ENCODE measurements at places on chromosomes 2 and 18.

GRCh38 chr2:28345619-28346018 is 47.0 kb upstream of the FOSL2 start:
- no peak for DNase-seq

DNA sequence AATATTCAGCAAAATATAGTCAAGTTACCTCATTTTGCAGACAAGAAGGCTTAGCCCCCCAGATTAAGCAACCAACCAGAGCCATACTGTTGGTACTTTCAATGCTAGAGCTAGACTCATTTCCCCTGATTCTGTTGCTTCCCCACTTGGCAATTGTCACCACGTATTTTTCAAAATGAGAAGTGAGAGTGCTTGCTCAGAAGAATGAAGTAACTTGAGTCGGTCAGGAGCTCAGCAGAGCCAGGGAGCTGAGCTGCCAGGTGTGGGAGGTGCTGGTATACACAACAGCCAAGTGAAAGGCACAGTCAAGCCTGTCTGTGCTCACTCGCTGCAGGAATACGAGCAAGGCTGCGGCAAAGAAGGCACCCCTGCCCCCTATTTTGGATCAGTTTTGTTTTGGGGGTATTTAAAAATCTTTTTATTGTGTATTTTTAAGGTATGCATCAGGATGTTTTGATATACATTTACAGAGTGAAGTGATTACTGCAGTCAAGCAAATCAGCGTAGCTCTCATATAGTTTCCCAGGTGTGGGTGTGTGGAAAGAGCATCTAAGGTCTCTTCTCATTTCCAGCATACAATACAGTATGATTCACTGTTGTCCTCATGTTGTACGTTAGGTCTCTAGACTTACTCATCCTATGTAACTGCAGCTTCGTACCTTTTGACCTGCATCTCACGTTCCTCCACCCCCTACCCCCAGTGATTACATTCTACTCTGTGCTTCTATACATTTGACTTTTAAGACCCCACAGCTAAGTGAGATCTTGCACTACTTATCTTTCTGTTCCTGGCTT is 62.4 kb downstream of the MRPS9 start:
- no peak for DNase-seq

DNA sequence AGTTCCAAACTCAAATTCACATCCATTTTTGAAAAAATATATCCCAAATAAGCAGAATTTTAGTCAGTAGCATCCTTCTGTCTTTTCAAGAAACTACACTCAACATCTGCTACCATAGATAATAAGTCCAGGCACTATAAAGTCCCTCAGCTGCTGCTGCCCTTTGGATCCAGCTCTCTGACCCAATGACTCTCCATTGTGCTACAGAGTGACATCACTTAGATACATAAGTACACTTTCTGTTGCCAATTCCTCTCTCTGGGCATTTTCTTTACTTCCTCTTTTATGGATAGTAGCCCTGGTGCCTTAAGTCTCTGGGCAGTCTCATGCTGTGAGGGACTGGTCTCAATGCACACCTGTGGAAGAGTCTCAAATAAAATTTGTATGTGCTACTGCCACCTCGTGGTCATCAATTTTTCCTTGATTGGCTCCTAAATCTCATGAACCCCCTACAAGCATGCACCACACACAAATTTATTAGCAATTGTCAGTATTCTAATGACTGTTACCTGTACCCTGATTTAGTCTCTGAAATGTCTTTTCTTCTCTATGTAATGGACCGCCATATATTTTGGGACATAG is 219.2 kb downstream of the LRP1B start:
- no peak for DNase-seq

DNA sequence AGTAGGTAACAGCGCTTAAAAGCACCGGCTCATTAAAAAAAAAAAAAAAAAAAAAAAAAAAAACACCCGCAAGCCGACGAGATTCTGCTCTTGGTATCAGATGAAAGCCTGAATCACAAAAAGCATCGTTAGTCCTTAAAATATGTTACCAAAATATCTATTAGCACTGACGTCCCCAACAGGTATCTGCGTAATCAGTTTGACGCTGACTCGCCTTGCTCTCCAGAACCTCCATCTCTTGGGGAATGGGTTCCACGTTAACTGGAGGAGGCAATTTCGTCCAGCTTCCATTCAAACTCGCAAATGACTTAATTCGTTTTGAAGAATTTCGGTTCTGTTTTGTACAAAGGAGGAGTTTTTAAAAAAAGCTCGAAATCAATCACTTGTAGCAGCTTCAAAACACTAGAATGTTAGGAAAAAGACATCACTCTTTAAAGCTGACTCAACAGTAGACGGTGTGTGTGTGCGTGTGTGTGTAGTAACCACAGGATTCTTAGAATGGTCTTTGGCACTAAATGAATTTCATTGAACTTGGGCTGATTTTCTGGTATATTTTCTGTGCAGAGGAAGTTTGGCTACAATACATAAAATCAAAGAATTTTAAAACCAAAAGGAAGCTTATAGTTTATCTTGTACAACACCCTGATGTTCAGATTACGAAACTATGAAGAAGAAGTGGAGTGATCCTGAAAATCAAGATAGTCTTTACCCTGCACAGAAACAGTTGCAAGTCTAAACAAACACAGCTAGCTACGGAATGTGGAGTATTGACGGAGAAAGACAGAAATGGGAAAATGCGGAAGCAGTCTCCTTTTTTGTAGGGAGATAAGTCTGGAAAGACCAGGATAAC is 1.1 kb upstream of the PGAP1 start:
- peak; percentile 80 for DNase-seq

DNA sequence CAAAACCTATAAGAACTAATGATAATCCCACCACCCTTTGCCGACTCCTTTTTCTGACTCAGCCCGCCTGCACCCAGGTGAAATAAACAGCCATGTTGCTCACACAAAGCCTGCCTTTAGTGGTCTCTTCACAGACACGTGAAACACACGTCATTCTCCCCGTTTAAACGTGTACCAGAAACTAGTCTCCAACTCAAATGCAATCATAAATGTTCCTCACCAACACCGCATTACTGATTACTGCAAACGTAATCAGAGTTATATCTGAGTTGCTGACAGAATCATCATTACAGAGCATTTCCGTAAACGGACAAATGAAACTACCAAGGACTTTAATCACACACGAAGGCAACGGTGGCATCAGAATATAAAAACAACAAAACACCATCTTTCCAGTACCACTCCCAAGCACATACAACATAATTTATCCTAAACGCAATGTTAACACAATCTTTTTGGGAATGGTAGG is 1.9 kb downstream of the CLK1 start:
- DNase-seq = no peak
